ENCODE measurements at places on chromosomes 6 and 20. TPM values are rescaled to one million over a fixed set of nuclear protein-coding genes. Genes with fewer than 3 reads are reported as not detected.

The ZNF311 gene
- total RNA-seq: 2.3 TPM

The C6orf58 gene
- total RNA-seq: 0.09 TPM

The MUC21 gene
- total RNA-seq: not detected

The FAXC gene
- 1.2 TPM for total RNA-seq

GRCh38 chr20:62374331-62375152, 7.4 kb upstream of the LAMA5 start:
- DNase-seq: no peak

DNA sequence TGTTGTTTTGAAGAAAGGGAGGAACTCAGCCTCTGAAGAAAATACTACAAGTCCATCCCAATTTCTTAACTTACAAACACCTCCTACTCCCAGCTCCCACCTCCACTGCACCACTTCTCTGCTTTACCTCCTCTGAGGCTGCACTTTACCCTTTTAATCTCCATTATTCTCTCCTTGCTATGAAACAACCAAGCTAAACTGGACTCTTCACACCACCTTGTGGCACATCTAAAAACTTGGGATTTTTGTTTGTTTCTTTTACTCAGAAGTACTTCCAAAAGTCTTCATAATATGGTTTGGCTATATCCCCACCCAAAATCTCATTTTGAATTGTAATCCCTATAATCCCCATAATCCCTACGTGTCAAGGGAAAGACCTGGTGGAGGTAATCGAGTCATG, 142.2 kb downstream of the MOXD1 start:
- DNase-seq: no peak

The HCRTR2 gene
- total RNA-seq: not detected

DNA sequence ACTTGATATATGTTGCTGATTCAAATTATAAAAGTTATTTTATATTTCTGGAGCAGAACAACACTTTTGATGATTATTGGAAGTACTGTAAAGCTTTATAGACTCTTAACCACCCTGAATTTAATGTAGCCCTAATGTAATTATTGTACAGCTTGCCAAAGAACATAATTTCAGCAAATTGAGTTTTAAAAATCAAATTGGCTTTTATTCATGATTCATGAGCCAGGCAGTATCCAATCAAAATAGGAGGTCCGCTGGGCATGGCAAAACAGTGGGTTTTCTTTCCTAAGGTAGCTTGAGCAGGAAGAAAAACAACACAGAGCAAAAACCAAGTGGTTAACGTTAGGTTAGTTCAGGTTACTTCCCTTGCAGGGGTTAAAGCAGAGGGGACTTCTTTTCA, 64.8 kb upstream of the MAP7 start:
- no peak for DNase-seq

Data from muscle of leg (tissue), 16 donors.